ENCODE measurements at places on chromosomes 5 and 9.

- DNase-seq = no peak
- no peak overlapping the region for H3K27ac ChIP-seq
- no peaks in the 10 kb centered on the region for H3K4me1 ChIP-seq
- H3K4me3 ChIP-seq = no peak overlapping the region
Measured at GRCh38 chr9:5518171-5518936, 8.0 kb downstream of the PDCD1LG2 start.

DNA sequence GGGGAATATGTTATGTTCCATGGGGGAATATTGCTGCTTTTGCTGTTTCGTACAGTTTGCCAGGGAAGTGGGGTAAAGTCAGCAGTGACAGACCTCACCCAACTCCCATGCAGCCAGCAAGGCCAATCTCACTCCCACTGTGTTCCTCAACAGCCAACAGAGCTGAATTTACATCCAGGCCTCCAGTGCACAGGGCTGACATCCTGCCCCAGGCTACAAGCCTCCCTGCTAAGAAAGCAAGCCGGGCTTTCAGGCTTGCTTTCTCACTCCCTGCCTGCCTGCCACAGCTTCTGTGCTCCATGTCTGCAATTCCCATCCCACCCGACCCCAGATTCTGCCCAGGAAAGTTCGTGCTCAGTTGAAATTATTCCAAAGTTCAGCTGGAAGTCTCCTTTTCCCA lies 25.5 kb upstream of the SNCAIP start:
- H3K36me3 ChIP-seq = no peaks in the 10 kb centered on the region
- no peak for DNase-seq

DNA sequence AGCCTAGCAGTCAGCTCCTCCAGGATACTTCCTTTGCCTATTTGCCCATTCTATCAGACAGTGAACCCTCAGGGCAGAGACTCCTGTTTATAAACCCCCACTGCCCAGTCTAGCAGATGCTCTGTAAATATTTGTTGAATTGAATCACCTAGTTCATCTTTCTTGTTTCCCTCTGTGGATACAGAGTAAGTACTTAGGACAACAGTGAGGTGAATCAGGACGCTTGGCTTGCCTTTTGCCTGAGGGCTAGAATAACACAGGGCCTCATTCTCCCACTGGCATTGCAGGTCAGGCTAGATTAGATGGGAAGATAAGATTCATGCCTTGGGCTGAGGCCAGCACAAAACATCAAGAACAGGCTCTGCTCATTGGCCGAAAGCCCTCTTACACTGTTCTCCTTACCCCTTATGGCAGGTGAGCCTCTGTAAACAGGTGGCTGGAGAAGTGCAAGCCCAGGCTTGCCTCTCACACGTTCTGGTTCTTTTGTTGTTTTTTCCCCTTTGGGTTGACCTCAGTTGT lies 22.2 kb downstream of the TNFSF8 start:
- peak overlapping the region; percentile 54 for H3K27ac ChIP-seq
- H3K4me3 ChIP-seq = peak overlapping the region; percentile 10

- H3K27ac ChIP-seq = no peak overlapping the region
- H3K36me3 ChIP-seq = no peaks in the 10 kb centered on the region
- H3K27me3 ChIP-seq = no peaks in the 10 kb centered on the region
- H3K4me3 ChIP-seq = no peak overlapping the region
Measured at GRCh38 chr5:178322736-178323540, 90.3 kb upstream of the PHYKPL start.

- no peak overlapping the region for H3K4me3 ChIP-seq
- H3K36me3 ChIP-seq = no peaks in the 10 kb centered on the region
- no peak for DNase-seq
Measured at GRCh38 chr5:116528519-116529234, 45.9 kb downstream of the SEMA6A start.

- no peaks in the 10 kb centered on the region for H3K36me3 ChIP-seq
- H3K4me1 ChIP-seq = peaks cover 12% of the 10 kb centered on the region
- no peak overlapping the region for H3K27ac ChIP-seq
- peak; percentile 24 for DNase-seq
- no peak overlapping the region for H3K4me3 ChIP-seq
Measured at GRCh38 chr5:142866563-142867275, 96.5 kb downstream of the ARHGAP26 start.

GRCh38 chr9:105194234-105194633 lies 50.2 kb upstream of the SLC44A1 start:
- H3K27me3 ChIP-seq = no peaks in the 10 kb centered on the region
- no peaks in the 10 kb centered on the region for H3K36me3 ChIP-seq
- DNase-seq = no peak
- no peaks in the 10 kb centered on the region for H3K4me1 ChIP-seq
- no peak overlapping the region for H3K4me3 ChIP-seq

GRCh38 chr9:89597711-89598362 lies 7.0 kb upstream of the GADD45G start:
- peaks cover under 1% of the 10 kb centered on the region for H3K4me1 ChIP-seq
- no peak overlapping the region for H3K27ac ChIP-seq
- H3K36me3 ChIP-seq = no peaks in the 10 kb centered on the region
- no peaks in the 10 kb centered on the region for H3K27me3 ChIP-seq
- DNase-seq = peak; percentile 51

GRCh38 chr9:129280236-129280622 lies 102.2 kb upstream of the IER5L start:
- no peaks in the 10 kb centered on the region for H3K27me3 ChIP-seq
- H3K36me3 ChIP-seq = no peaks in the 10 kb centered on the region
- H3K4me3 ChIP-seq = no peak overlapping the region
- no peak overlapping the region for H3K27ac ChIP-seq

- H3K4me3 ChIP-seq = no peak overlapping the region
- no peaks in the 10 kb centered on the region for H3K36me3 ChIP-seq
- no peak overlapping the region for H3K27ac ChIP-seq
- H3K27me3 ChIP-seq = no peaks in the 10 kb centered on the region
Measured at GRCh38 chr5:107893642-107894041, 222.9 kb upstream of the EFNA5 start.
